ENCODE measurements at places on chromosomes 3 and 15.

DNA sequence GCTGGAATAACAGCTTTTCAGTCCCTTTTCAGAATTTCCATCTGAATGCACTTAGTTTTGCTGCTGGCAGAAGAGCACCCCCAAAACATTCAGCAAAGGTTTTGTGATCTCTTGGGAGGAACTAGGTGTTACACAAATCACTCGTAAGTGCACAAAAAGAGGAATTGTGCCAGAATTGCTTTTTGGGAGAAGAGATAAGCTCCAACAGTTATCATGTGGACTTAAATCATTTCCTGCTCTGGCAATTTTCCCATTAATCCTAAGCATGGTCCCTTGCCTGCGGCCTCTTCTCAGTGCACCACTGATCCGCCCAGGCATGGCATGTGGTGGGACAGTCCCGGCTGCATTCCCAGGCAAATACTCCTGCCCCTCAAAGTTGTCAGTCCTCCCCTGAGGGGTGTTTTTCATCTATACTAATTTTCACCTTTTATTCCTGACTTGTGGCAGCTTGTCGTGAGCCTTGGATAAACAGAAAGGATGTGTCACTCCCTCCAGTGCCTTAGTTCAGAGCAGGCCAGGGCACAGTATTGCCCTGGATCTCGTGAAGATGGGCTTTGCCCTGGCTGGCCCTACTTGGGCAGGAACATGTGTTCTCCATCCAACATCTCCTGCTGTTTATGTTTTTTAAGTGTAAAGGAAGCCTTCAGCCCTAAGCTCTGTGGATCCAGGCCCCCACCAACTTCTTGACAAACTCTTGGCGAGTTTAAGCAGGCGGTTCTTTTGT, 44.6 kb upstream of the VILL start:
- DNase-seq, result no peak

- no peak for DNase-seq
These were observed 18.4 kb downstream of the MESP1 start for GRCh38 chr15:89732451-89733172.

- DNase-seq, result no peak
These were observed 287.6 kb downstream of the SOX2 start for GRCh38 chr3:181999314-181999713.

DNA sequence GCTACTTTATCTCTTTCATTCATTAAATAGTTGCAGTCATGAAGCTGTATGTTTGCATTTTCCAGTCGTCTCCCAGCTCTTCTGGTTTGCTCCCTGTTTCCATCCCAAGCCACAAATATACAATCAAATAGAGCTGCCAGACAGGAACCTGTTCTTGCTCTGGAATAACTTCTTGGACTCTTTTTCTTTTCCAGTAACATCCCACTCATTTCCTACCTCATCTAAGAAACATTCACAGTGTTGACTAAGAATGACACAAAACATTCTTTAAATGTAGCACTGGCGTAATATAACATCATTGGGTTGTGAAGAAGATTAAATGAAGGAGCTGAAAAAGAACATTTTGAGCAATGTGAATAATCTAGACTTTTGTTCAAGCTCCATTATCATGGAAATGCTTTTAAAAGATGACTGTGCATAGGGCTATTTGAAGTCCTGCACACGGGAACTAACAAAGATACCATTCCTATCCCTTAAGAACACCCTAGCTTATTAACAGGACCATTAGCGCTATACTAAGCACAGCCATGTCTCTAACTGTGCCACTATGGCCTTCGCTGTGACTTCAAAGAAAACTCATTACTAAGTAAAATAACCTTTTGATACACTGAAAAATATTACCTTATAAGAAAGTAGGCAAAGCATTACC, 574.0 kb downstream of the NAALADL2 start:
- DNase-seq, result no peak

GRCh38 chr3:173650596-173650995, 253.1 kb downstream of the NLGN1 start:
- DNase-seq, result no peak

Data from amniotic stem cell (primary cell).